Ammon's horn (tissue), 1 donor: ENCODE measurements at places on chromosomes 2 and 18.
A peak's percentile ranks its signal among the peaks of the same experiment; 100 is the strongest.

DNA sequence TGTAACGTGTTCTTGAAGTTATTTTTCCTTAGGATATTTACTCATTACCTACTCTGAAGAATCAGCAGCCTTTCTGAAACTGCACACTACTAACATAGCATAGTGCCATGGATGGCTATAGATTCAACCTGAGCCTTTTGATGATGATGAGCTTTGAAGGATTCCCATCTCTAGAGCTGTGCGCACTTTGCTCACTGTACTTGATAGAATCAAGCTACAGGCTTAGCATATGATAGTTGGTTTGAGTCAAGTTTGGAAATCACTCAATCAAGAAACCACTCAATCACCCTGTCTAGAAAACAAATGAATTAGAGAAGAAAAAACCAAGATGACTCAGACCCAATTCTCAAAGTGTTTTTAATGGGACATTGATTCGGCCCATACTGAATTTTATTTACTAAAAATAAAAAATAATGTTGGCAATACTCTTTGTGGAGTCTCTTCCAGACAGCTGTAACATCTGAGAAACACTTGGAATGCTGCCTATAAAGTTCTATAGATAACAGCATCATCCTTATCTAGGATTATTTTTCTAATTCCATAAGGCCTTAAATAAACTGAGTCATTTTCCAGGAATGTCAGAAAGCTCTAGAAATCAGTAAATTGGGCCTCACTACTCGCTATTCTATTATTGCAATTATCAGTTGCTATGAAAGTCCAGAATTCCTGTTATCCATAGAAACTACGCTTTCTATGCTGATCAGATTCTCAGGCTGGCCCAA lies 259.0 kb upstream of the ERBB4 start:
- DNase-seq = no peak

DNA sequence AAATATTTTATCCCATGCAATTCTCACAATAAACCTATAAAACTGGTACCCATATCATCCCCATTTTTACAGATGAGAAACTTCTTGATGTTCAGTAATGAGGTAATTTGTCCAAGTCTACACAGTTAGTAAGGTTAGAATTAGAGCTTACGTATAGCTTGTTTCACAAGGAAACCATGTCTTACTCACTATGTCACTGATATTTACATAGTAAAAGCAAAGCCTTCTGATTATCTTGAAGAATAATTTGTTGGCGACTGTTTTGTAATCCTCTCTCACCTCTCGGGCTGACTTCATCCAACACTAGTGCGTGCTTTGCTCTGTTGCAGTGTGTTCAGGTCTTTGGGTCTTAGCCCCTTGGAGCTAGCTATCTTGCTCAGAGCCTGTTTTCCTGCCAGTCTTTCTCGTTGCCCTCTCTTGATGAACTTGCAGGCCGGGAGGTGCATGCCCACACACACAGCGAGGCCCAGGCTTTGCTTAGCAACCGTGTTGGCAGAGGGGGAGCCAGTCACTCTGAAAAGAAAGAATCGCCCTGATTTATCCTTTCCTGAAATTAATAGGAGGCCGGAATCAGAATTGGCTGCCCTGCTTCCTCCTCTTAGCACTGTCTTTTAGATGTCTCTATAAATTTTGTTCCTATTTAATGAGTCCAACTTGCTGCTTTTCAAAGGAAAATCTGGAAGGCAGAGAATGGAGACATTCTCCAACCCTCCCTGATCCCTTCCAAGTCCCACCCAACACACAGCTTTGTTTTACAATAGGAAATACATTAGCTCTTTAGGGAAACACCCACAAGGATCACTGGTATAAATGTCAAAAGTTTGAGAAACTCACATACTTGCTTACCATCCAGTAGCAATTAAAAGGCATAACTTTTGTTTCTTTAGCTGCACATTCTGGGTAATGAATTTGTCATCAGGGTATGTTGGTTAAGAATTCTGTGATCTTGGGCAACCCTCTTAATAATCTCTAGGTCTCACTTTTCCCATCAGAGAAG lies 97.6 kb upstream of the SEC11C start:
- peak; percentile 77 for DNase-seq

GRCh38 chr2:190477661-190478454 lies 56.7 kb downstream of the NEMP2 start:
- peak; percentile 85 for DNase-seq

- no peak for DNase-seq
Observed at GRCh38 chr18:53551868-53552426, 672.5 kb downstream of the MBD2 start.

DNA sequence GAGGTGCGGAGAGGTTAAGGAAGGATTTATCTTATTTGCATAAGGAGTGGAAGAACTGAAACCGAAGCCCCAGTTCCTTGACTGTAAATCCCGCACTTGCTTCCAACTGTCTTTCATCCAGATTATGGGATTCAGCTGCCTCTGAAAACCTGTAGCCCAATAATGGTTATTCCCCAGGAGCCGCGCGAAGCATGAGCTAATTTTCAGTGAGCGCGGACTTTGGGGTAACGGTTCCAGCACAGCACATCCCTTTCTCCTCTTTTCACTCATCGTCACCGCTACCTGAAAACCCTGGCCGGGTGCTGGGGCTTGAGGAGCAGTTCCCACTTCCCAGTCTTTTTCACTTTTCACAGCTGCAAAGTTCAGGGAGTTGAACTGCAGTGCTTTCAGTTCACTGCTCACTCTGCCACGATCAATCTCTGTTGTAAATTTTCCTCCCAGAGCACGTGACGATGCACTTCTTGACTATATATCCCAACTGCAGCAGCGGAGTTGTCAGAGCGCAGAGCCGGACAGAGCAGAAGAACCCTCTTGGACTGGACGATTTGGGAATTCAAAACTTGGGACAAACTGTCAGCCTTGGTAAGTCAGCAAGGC lies at the start of gene KCNE4:
TSS of gene KCNE4 (plus strand) at position 498 of the 597 bp plus-strand sequence. CDS start 641 bp downstream, outside the sequence.
- DNase-seq = peak; percentile 53

DNA sequence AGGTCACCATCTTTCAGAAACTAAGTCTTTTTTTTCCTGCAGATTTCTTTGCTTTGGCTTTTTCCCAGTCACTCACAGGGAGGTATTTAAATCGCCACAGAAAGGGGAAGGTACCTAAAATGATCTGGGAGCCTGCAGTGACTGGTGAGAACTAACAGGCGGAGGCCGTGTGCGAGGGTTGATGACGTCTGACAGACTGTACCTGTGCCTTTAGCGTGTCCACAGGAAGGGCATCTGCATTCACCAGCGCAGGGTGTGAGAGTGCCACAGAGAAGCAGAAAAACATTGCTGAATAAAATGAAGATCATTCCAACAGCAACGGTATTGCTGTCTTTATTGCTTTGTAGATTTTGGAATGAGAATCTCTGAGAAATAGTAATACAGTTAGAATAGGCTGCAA lies 5.7 kb downstream of the CTDP1 start:
- no peak for DNase-seq
